ENCODE measurements at places on chromosomes 7 and 10. TPM values are rescaled to one million over a fixed set of nuclear protein-coding genes. Genes with fewer than 3 reads are reported as not detected.

Gene TAS2R3
- 2.0 TPM for total RNA-seq

Gene CTAGE4
- 5.8 TPM for total RNA-seq

Gene ZNF467
- 6.6 TPM for total RNA-seq

DNA sequence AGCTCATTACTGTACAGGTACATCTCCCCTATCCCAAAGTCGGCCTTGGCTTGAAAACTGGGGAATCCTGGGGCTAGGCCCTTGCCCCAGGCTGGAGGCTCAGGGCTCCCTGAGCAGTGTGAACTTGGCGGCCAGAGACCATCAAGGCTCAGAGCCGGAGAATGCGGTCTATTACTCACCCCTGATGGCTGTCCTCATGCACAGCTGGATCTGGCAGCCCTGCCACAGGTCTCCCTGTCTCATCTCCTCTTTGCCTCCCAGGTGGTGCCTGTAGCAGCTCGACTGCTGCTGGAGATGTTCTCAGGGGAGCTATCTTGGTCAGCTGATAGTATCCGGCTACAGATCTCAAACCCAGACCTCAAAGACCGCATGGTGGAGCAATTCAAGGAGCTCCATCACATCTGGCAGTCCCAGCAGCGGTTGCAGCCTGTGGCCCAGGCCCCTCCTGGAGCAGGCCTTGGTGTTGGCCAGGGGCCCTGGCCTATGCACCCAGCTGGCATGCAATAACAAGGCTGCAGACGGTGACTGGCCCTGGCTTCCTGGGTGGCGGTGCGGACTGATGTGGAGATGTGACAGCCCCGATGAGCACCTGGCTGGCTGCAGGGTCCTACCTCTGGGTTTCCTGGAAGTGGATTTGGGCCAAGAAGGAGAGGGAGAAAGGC, 10.7 kb downstream of the IRF5 start:
- H3K36me3 ChIP-seq: peaks cover 7% of the 10 kb centered on the region
- no peak overlapping the region for H3K4me3 ChIP-seq
- no peak overlapping the region for H3K27ac ChIP-seq
- H3K4me1 ChIP-seq: no peaks in the 10 kb centered on the region
- H3K27me3 ChIP-seq: no peaks in the 10 kb centered on the region
- DNase-seq: no peak

- no peak overlapping the region for H3K27ac ChIP-seq
- no peak for DNase-seq
- H3K4me1 ChIP-seq: no peaks in the 10 kb centered on the region
- no peaks in the 10 kb centered on the region for H3K27me3 ChIP-seq
These were observed 301.6 kb downstream of the SNX13 start for GRCh38 chr7:17638727-17639126.

Measured in PC-9 (cell line).